ENCODE measurements at places on chromosomes 2 and 18. TPM values are rescaled to one million over a fixed set of nuclear protein-coding genes. Genes with fewer than 3 reads are reported as not detected.

DNA sequence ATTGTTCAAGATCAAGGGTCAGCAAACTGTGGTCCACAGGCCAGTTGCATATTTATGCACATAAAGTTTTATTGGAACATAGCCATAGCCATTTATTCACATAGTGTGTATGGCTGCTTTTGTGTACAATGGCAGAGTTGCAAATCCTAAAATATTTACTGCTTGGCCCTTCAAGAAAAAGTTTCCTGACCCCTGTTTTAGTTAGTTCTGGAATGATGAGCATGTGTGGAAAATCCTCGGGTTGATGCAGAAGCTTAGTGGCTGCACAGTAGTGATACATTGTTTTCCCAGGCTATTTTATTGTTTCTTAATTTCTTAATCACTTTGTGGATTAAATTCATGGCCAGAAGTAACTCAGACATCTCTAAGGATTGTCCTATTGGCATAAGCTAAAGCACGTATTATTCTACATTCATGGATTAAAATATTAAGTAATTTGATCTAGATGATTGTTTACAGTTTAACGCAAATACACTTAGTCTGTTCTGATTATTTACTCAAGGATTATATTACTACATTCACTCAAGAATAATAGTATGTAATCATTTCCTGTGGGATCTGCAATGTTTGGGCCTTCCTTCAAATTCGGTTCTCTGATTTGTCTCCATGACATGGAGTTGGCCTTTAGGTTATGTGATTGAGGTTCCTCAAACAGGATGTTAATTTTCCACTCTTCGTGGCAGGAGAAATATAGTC, 165.5 kb downstream of the TMEM247 start:
- no peaks in the 10 kb centered on the region for H3K36me3 ChIP-seq
- no peak for DNase-seq
- no peak overlapping the region for H3K4me3 ChIP-seq
- peaks cover 16% of the 10 kb centered on the region for H3K4me1 ChIP-seq

GRCh38 chr2:187879491-187879890, 325.3 kb upstream of the TFPI start:
- H3K36me3 ChIP-seq: no peaks in the 10 kb centered on the region
- DNase-seq: no peak
- H3K4me3 ChIP-seq: no peak overlapping the region
- no peaks in the 10 kb centered on the region for H3K27me3 ChIP-seq

DNA sequence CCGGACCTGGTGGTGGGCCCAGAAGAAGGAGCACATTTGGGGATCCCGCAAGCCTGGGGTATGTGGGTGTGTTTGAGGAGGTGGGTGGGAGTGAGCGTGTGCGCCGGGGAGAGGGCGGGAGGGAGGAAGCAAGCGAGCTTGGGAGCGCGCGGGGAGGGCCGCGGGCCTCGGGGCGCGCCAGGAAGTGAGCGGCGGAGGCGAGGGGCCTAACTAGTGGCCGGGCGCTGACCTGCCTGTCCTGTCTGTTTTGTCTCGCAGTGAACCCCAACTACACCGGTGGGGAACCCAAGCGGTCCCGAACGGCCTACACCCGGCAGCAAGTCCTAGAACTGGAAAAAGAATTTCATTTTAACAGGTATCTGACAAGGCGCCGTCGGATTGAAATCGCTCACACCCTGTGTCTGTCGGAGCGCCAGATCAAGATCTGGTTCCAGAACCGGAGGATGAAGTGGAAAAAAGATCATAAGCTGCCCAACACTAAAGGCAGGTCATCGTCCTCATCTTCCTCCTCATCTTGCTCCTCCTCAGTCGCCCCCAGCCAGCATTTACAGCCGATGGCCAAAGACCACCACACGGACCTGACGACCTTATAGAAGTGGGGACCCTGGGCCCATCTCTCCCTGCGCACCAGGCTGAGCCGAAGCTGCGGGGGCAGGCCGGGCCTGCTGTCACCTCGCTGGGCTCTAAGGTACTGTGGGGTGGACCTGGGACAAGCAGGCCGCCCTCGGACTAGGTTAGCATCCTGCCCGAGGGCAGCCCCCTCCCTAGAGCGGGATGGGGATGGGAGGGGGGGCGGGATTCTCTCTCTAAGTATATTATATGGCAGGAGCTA, 1.2 kb downstream of the HOXD4 start:
- H3K27ac ChIP-seq: no peak overlapping the region
- no peak for DNase-seq
- H3K4me1 ChIP-seq: no peaks in the 10 kb centered on the region
- peaks cover 100% of the 10 kb centered on the region for H3K27me3 ChIP-seq

CYBRD1 gene
- 38.9 TPM for total RNA-seq

ABCG5 gene
- total RNA-seq: not detected

- H3K27ac ChIP-seq: no peak overlapping the region
- H3K27me3 ChIP-seq: no peaks in the 10 kb centered on the region
- H3K36me3 ChIP-seq: no peaks in the 10 kb centered on the region
- no peaks in the 10 kb centered on the region for H3K4me1 ChIP-seq
- no peak overlapping the region for H3K4me3 ChIP-seq
These were observed 92.0 kb downstream of the NDUFA10 start for GRCh38 chr2:239932881-239933735.

TOGARAM2 gene
- 15.0 TPM for total RNA-seq

DNA sequence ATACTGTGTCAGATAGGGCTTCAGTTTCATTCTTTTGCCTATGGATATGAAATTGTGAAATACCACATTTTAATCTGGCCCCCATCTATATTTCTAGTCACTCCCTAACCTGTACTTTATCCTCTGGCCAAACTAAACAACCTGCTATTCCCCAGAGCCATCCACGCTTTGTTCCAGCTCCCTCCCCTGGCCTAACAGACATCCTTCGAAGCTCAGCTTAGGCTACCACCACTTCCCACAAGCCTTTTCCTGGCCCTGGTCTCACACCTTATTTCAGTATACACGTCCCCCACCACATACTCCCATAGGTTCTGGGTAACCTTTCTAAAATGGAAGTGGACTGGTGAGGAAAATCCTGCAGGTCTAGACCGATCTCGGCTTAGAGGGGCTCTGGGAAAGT, 55.4 kb downstream of the MAP4K3 start:
- no peak overlapping the region for H3K4me3 ChIP-seq
- no peaks in the 10 kb centered on the region for H3K27me3 ChIP-seq
- no peak overlapping the region for H3K27ac ChIP-seq
- H3K4me1 ChIP-seq: peaks cover 56% of the 10 kb centered on the region
- no peaks in the 10 kb centered on the region for H3K36me3 ChIP-seq

E2F6 gene
- total RNA-seq: 15.5 TPM

DNA sequence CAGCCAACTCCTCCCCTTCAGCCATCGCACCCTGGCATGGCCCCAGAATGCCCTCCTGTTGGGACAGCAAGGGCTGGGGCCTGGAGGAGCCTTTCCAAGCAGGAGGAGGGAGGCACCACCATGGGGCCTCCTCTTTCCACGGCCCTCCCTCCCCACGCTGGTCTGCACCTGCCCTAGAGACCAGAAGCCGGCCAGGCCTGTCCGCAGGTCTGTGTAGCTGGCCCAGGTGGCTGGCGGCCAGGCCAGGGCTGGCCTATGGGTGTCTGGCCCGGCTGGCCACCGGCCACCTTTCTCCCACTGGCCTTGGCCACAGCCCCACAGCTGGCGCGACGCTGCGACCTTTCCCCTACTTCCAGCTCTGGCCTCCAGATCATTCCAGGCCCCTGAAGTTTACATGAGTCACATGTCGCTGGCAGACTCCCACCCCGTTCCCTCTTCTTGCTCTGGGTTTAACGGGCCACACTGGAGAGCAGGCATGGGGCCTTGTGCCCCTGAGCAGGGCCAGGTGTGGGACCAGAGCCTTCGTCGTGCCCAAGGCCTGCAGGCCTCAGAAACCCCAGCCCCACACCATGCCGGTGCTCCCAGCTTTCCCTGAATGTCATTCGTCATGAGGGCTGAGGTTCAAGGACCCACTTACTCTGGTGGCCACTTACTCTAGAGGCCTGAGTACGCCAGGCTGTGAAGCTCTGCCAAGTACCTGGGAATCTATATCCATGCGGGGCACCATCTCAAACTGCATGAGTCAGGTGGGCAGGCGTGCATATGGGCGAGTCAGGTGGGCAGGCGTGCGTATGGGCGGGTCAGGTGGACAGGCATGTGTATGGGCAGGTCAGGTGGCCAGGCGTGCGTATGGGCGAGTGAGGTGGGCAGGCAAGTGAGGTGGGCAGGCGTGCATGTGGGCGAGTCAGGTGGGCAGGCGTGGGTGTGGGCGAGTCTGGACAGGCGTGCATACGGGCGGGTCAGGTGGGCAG, 33.3 kb upstream of the KLF11 start:
- peaks cover 35% of the 10 kb centered on the region for H3K4me1 ChIP-seq
- peak overlapping the region; percentile 57 for H3K27ac ChIP-seq
- H3K4me3 ChIP-seq: no peak overlapping the region
- no peaks in the 10 kb centered on the region for H3K36me3 ChIP-seq
- H3K27me3 ChIP-seq: no peaks in the 10 kb centered on the region

FBXO15 gene
- 0.49 TPM for total RNA-seq

ST8SIA3 gene
- not detected for total RNA-seq

SULT1C2 gene
- total RNA-seq: not detected

AGBL5 gene
- 14.9 TPM for total RNA-seq

MARCHF4 gene
- not detected for total RNA-seq

DNA sequence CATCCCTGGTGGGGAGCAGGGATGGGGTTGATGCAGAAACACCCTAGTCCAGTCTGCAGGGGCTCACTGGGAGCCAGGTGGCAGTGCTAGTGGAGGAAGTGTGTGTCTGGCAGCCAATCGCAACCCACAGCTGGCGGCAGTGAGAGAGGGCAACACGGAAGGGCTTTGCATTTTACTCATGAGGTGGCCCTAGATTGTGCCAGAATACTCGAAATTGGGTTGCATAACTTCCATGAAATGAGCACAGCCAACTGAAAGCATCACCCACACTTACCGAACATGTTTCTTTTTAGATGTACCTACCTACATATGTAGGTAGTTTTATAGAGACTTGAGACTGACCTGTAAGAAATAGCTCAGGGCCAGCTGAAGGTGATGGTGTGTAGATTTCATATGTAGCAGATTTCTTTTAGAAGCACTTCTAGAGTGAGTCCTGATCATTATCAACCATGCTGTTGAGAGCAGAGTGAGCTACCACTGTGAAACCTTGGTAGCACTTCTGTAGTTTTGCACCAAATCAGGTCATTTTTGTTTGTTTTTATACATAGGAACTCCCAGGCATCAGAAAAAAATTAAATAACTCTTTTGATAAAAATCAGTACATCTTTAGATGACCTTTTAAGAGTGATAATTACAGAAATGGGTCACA, 13.0 kb downstream of the IL18R1 start:
- H3K27ac ChIP-seq: no peak overlapping the region
- H3K36me3 ChIP-seq: no peaks in the 10 kb centered on the region
- H3K4me1 ChIP-seq: no peaks in the 10 kb centered on the region
- DNase-seq: no peak
- no peaks in the 10 kb centered on the region for H3K27me3 ChIP-seq

ACOXL gene
- not detected for total RNA-seq

FSHR gene
- not detected for total RNA-seq

DNA sequence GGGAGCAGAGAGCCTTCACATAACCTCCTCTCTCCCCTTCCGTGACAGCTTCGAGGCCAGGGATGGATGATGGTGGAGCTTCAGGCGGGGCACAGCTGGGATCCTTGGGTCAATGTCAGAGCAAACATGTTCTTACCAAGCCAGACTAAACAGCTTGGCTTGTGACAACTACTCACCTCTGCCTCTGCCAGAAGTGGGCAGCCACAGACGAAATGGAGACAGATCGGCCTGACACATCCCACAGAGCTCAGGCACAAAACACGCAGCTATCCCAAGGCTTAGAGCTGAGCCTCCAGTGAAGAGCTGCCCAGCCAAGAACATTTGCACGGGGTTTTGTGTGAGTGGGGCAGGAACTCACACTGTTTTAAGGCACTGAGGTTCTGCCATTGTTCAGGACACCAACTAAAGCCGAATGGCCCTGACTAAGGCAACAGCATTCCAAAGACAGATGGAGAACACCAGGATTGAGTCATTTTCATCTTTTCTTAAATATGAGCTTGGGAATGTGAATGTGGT, 12.8 kb downstream of the PXDN start:
- H3K36me3 ChIP-seq: no peaks in the 10 kb centered on the region
- H3K4me1 ChIP-seq: peaks cover 53% of the 10 kb centered on the region
- no peaks in the 10 kb centered on the region for H3K27me3 ChIP-seq
- peak overlapping the region; percentile 70 for H3K27ac ChIP-seq
- peak; percentile 13 for DNase-seq
- H3K4me3 ChIP-seq: no peak overlapping the region

All from heart right ventricle (tissue), 16 donors.